ENCODE measurements at places on chromosomes 5 and 9. TPM values are rescaled to one million over a fixed set of nuclear protein-coding genes. Genes with fewer than 3 reads are reported as not detected.

The MCIDAS gene
- not detected for total RNA-seq

DNA sequence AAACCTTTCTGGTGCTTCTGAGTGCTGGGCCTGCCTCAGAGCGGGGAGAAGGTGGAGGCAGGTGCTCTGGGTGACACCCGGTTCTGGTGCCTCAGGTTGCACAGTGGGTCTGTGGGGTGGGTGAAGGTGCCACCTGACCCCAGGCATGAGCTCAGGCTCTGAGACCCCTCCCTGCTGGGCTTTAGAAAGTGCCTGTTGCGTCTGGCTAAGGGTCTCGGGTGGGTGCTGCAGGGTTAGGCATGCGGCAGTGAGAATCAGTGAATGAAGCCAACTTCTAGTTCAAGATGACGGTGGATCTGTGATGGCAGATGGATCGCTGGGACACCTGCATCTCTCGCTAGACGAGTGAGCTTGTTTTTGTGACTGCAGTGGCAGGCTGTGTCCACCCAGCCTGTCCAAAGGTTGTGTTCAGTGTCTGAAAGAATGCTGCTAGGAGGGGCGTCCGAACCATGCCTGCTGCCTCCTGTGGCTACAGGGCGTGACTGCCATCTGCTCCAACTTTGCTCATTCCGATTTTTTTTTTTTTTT is 5.0 kb downstream of the SQSTM1 start:
- DNase-seq: no peak
- peak overlapping the region; percentile 46 for H3K27ac ChIP-seq
- H3K4me1 ChIP-seq: peaks cover 40% of the 10 kb centered on the region

DNA sequence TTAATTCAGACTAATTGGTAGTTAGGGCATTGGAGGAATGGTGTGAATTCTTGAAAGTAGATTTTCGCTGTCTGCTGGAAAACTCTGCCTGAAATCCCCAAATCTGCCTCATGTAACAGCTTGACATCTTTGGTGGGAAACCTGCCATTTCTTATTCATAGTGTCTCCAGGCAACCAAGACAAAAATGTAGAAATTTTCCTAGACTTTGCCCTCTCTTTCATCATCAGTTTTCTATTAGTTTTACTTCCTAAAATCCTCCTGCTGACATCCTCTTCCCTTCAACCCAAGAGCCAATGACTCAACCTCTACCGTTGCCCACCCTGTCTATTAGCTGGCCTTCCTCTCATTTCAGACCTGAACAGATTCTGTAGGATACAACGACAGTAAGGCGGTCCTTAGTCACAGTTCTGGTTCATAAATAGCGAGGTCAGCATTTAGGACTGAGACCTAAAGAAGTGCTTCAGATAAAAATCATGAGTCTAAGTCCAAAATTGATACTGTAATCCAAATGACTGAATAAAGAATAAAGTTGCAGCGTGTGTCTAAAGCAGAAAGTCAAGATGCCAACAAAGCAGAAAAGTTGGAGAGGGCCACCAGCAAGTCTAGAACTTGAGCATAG is 133.9 kb downstream of the MUSK start:
- DNase-seq: no peak
- H3K4me3 ChIP-seq: no peak overlapping the region
- no peaks in the 10 kb centered on the region for H3K27me3 ChIP-seq
- H3K27ac ChIP-seq: no peak overlapping the region

- H3K27me3 ChIP-seq: peaks cover 26% of the 10 kb centered on the region
- no peaks in the 10 kb centered on the region for H3K36me3 ChIP-seq
- no peak for DNase-seq
- H3K4me1 ChIP-seq: peaks cover 18% of the 10 kb centered on the region
Observed at GRCh38 chr5:157463621-157464518, 3.9 kb downstream of the NIPAL4 start.

- peaks cover 32% of the 10 kb centered on the region for H3K36me3 ChIP-seq
- H3K4me1 ChIP-seq: no peaks in the 10 kb centered on the region
- DNase-seq: no peak
- H3K4me3 ChIP-seq: no peak overlapping the region
- no peak overlapping the region for H3K27ac ChIP-seq
- H3K27me3 ChIP-seq: no peaks in the 10 kb centered on the region
Observed at GRCh38 chr9:92206488-92206887, 87.0 kb downstream of the IARS1 start.

DNA sequence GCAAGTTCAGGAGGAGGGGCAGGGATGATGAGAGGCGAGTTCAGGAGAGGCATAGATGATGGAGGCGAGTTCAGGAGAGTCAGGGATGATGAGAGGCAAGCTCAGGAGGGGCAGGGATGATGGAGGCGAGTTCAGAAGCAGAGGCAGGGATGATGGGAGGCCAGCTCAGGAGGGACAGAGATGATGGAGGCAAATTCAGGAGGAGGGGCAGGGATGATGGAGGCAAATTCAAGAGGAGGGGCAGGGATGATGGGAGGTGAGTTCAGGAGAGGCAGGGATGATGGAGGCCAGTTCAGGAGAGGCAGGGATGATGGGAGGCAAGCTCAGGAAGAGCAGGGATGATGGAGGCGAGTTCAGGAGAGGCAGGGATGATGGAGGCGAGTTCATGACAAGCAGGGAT is 17.8 kb upstream of the SPOCK1 start:
- H3K36me3 ChIP-seq: no peaks in the 10 kb centered on the region
- no peak overlapping the region for H3K4me3 ChIP-seq
- no peak overlapping the region for H3K27ac ChIP-seq
- no peaks in the 10 kb centered on the region for H3K4me1 ChIP-seq

DNA sequence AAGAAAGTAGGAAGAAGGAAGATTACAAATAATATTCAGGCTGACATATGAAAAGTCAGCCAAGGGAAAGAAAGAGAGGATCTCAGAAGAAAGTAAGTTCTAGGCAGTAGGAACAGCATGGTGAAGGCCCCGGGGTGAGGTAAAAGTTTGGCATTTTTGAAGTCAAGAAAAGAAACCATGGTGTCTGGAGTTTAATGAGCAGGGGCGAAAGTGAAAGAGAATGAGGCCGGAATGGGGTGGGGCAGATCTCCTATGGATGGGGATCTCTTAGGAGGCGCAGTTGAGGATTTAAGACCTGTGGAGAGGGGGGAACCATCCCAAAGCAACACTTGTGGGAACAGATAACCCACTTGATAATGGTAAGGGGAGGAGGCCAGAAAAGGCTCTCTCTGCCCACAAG is 42.3 kb upstream of the SMAD5 start:
- no peaks in the 10 kb centered on the region for H3K4me1 ChIP-seq
- peaks cover 4% of the 10 kb centered on the region for H3K27me3 ChIP-seq
- no peak for DNase-seq
- no peaks in the 10 kb centered on the region for H3K36me3 ChIP-seq

DNA sequence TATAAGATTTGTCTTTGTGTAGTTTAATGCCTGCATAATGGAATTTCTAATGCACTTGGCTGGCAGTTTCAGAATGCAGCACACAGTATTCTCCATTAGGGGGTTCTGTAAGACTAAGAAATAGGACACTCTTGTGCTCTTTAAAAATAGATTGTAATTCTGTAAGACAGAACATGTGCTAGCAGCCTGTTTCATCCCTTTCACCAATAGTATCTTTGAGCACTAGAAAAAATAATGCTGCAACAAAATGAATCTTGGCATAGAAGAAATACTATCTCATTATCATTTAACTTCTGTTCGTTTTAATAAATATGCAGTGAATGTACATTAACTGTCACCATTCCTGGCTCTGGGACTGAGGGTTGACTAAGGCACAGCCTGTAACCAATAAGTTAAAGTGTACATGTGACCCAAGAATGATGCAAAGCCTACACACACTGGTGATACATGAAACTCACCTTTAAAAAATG is 23.8 kb upstream of the ZNF622 start:
- H3K27ac ChIP-seq: no peak overlapping the region
- no peaks in the 10 kb centered on the region for H3K27me3 ChIP-seq
- H3K36me3 ChIP-seq: no peaks in the 10 kb centered on the region
- DNase-seq: no peak
- no peak overlapping the region for H3K4me3 ChIP-seq

The CCL27 gene
- total RNA-seq: not detected

GRCh38 chr5:42878550-42878949 is 66.9 kb upstream of the SELENOP start:
- H3K4me3 ChIP-seq: no peak overlapping the region
- H3K4me1 ChIP-seq: peaks cover 4% of the 10 kb centered on the region
- no peak overlapping the region for H3K27ac ChIP-seq
- H3K36me3 ChIP-seq: no peaks in the 10 kb centered on the region
- DNase-seq: no peak
- peaks cover 3% of the 10 kb centered on the region for H3K27me3 ChIP-seq

- DNase-seq: no peak
- no peak overlapping the region for H3K27ac ChIP-seq
- H3K4me1 ChIP-seq: peaks cover 56% of the 10 kb centered on the region
Observed at GRCh38 chr5:40399349-40399748, 280.4 kb upstream of the PTGER4 start.

Data from activated CD8-positive, alpha-beta T cell treated with anti-CD3 and anti-CD28 coated beads for 36 hours (primary cell).